Fibroblast of skin of left biceps (primary cell): ENCODE measurements at places on chromosomes 3 and 15.

DNA sequence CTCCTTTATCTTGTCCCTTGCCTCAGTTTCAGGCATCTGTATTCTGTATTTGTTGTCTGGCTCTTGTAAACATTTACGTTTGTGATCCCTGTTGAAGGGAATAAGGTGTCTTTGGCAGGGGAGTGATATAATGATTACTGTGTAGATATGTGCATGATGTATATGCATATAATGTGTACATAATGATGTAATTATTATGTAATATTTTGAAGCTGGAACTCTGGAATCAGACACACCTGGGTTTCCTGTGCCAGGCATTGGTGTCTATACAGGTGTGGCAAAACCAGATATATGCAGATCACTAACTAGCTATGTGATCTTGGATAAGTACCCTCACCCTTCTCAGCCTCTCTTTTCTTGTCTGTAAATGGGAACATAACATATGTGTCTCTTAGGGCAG lies 241.2 kb upstream of the FEZF2 start:
- no peak for DNase-seq

GRCh38 chr15:41513506-41514227 lies at the start of gene LTK:
TSS of gene LTK (minus strand) at chr15:41513827. CDS start at chr15:41513709, 118 bp downstream.
- no peak for DNase-seq

GRCh38 chr3:99479768-99480167 lies 158.6 kb upstream of the COL8A1 start:
- no peak for DNase-seq

- no peak for DNase-seq
Observed at GRCh38 chr3:123122525-123123315, 55.9 kb downstream of the PDIA5 start.

DNA sequence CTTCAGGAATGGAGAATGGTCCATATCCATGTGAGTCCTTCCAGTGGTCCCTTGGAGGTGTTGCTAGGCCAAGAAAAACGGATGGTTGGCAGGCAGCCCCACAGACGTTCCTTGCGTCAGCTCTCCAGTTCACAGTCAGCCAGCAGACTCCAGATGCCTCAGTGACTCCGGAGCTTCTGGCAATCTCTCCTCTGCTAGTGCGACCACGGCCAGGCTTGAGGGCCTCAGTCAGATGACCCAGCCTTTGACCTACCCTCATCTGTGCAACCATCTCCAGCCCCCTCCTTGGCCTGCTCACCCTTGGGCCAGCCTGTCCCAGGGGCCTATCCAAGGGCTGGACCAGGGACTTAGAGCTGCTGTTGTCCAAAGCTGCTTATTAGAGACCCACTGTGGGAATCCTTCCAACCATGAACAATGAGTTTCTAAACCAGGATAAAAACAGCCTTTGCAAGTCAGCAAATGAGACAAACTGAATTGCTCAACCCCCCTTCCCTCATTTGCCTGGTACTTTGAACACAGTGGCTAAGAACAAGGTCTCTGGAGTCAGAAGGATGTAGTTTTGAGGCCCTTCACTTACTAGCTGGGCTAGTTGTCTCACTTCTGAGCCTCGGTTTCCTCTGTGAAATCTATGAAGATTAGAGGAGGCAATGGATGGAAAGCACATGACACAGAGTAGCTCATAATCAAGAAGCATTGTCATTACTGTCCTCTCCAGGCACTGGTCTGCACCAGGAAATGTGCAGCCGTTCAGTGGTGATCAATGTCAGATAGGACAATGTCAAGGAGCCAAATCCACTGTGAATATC lies 44.8 kb downstream of the ANP32A start:
- peak; percentile 39 for DNase-seq

DNA sequence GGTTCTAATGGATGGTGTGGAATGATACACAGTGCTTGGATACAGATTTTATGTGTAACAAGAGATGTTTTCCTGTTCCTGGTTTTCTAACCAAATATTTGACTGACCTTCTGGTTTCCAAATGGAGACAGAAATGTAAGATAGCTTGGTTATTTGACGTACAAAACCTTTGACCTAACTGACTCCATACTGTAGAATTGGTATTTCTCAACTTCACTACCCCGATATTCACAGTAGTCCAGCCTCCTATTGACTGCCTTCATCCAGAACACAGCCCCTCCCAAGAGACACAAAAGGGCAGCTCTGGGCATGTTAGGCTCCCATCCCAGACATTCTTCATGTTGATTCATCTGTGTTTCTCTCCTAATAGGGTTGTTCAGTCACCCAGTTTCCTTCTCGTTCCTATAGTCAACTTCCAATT lies 33.4 kb downstream of the MYO1E start:
- DNase-seq, result no peak

GRCh38 chr15:23866832-23867231 lies 179.7 kb upstream of the NDN start:
- no peak for DNase-seq

- DNase-seq, result no peak
Observed at GRCh38 chr15:85789496-85789875, 5.2 kb downstream of the KLHL25 start.

DNA sequence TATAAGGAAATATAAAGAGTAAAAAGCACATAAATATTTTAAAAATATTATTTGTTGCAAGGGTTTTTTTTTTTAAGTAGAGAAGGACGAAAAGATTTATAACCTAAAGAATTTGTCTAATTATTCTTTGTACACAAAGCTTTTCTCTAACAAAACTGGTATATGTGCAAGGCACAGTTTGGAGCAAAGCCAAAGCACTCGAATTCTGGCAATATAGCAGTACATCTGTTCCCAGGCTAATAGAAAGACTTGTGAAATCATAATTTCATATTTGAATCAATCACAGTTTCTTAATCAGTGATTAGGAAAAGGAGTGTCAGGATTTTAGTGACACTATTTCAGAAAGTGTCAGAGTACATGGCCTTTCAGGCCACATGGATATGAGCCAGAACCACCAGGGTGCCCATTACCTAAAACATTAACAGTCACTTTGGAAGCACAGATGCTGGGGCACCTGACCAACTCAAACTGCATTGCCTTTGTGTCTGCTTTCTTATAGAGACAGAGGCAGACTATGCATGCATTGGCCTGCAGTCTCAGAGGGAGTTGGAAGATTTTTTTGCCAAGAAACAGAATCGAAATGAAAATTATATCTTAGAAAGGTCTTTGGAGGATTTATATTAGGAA lies 651.8 kb upstream of the SGO1 start:
- no peak for DNase-seq
